GDM1 (cell line): ENCODE measurements at places on chromosomes 1 and 21.

DNA sequence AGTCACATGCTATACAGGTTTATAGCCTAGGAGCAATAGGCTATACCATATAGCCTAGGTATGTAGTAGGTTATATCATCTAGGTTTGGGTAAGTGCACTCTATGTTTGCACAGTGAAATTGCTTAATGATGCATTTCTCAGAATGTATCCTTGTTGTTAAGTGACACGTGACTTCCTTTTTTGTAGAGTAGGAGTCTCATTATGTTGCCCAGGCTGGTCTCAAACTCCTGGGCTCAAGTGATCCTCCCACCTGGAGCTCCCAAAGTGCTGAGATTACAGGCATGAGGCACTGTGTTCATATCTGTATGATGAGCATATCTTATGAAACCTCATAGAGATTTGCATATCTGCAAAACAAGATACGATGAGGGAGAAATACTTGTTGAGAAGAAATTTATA is 13.8 kb upstream of the ABCB10 start:
- no peak for DNase-seq

GRCh38 chr1:239805851-239806772 is 285.6 kb upstream of the FMN2 start:
- no peak for DNase-seq

- DNase-seq: no peak
Measured at GRCh38 chr1:165635823-165636222, 4.8 kb downstream of the MGST3 start.

DNA sequence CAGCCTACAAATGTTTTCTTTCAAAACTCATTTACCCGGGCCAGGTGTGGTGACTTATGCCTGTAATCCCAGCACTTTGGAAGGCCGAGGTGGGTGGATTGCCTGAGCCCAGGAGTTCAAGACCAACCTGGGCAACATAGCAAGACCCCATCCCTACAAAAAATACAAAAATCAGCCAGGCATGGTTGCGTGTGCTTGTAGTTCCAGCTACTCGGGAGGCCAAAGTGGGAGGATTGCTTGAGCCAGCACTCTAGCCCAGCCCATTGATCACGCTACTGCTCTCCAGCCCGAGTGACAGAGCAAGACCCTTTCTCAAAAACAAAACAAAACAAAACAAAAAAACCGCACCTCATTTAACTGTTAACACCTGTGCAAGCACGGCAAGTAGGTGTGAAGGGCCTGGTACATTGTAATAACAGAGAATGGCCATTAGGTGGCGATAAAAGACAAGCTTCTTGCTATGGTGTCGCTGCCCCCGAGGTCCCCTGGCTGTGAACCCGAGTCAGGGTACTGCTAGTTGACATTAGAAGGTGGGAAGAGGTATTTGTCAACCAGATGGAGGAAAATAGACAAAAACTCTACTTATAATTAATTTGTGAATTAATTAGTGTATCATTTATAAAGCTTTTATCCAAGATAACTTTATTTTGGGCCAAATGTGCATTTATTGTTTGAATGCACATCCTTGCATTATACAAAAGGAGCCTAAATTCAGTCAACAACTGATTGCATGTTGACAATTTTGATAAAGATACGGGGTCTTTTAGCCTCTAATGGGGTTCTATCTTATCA is 66.5 kb downstream of the SH3BGR start:
- DNase-seq: peak; percentile 25

DNA sequence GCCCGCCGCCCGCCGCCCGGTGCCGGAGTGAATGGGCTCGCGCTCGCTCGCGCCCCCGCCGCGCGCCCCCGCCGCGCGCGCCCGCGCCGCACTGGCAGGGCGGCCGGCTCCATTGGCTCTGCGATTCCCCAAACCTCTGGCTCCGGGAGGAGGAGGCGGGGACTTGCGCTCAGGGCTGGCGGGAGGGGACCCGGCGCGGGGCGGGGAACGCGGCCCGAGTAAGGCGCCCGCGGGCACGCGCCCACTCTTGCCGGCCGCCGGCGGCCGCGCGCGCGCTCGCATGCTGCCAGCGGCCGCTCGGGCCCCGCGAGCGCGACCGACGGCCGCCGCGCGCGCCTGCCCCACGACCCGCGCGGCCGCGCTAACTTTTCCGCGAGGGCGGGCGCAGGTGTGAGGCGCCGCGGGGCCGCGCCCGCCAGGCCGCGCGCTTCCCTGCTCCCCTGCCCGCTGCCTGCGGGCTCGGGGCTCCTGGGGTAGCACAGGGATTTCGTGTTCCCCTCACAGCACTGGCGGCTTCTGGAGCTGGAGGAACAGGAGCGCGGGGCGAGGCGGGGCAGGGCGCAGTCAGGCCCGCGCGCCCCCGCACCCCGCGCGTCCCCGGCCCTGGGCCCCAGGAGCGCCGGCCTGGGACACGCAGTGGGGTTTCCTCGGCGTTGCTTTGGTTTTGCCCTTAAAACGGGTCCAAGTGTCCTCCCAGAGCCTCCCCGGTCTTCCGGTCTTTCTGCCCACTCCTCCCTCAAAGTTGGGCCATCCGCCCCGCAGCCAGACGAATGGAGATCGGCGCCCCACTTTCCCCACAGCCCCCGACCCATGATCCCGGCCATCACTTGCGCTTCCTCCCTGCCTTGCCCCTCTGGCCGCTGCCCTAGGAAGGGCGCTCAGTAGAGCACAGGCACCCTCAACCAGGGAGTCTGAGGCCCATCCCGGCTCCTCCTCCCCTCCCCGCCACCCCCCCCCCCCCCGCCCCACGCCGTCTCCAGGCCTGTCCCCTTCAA is 101.5 kb downstream of the CASZ1 start:
- DNase-seq: peak; percentile 73

DNA sequence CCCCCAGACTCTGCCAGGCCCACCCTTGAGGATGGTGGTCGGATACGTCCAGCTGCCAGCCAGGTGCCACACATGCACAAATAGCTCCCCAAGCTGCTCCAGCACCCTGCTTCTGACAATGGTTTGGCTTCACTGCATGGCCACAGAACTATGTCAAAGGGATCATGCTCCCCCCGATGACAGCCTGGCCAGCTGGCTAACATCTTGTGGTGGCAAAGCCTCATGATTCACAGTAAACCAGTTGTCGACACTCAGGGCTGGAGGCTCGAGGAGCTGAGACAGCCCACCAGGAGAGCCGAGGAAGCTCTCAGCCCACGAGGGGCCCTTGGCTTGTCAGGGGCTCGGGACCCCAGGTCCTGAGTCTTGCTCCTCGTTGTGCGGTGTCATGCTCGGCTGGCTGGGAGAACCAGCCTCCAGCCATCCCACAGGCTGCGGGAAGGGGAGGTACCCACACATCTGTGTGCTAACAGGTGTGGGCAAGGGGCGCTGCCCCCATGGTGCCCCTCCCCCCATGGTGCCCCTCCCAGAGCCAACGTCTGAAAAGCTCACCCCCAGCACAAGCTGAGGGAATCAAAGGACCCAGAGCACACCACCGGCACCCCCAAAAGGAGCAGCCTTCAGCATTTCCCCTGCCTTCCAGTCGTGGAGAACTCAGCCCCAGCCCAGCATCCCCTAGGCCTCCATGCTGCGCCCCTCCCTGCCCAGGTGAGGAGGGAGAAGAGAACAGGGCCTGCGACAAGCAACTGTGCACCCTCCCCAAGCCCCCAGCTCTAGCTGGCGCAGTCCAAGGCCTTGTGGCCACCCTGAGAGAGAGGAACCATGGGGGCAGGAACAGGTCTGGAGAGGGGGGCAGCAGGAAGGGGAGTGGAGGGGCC is 41.2 kb downstream of the KIF21B start:
- no peak for DNase-seq

DNA sequence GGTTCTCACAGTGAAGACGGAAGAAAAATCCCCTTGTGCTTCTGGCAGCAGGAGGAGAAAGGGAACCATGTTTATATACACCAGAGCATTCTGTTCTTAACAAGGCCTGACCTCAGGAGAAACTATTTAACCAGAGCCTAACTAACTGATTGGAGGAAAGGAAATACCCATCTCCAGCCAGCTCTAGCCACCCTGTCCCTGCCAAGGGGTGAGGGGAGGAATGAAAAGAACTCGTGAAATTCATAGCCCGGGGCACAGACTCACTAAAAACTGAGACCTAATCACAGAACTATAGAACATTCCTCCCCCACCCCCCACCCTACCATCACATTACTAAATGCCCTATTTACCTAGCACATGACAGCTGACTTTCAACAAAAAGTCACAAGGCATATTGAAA is 65.0 kb downstream of the KCNH1 start:
- no peak for DNase-seq

GRCh38 chr1:187045371-187045770 is 216.6 kb downstream of the PLA2G4A start:
- DNase-seq: no peak

DNA sequence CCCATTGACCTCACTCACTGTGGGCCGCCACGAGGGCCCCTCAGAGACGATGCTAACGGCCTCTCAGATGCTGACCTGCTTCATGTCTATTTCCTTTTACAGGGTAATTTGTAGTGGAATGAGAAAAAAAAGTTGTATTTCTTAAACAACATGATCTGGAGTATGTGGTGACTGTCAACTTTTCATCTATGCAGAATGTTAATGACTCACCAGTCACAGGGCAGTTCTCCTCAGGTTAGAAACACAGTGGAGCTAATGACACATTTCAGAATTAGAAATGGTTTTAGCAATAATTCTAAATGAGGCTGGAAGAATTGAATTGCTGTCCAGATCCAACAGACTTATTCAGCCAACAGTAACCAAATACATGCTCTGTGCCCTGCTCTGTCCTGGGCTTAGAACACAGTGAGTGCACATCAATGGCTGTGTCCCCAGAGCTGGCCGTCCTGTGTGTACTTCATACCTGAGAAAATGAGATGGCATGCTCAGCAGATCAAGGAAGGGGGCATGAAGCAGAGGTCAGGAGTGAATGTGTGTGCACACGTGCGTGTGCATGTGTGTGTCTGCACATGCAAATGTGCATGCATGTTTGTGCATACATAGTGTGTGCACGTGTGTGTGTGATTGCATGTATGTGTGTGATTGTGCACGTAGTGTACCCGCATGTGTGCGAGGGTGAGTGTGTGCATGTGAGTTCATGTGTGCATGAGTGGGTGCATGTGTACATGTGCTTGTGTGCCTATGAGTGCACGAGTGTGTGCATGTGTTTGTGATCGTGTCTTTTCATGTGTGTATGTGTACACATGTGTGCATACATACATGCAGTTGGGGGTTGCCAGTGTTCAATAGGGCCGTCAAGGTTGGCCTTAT is 145.3 kb downstream of the PCBP3 start:
- no peak for DNase-seq

GRCh38 chr1:12556368-12556930 is 61.6 kb downstream of the DHRS3 start:
- no peak for DNase-seq

GRCh38 chr1:96710708-96711477 is 10.7 kb upstream of the PTBP2 start:
- no peak for DNase-seq

DNA sequence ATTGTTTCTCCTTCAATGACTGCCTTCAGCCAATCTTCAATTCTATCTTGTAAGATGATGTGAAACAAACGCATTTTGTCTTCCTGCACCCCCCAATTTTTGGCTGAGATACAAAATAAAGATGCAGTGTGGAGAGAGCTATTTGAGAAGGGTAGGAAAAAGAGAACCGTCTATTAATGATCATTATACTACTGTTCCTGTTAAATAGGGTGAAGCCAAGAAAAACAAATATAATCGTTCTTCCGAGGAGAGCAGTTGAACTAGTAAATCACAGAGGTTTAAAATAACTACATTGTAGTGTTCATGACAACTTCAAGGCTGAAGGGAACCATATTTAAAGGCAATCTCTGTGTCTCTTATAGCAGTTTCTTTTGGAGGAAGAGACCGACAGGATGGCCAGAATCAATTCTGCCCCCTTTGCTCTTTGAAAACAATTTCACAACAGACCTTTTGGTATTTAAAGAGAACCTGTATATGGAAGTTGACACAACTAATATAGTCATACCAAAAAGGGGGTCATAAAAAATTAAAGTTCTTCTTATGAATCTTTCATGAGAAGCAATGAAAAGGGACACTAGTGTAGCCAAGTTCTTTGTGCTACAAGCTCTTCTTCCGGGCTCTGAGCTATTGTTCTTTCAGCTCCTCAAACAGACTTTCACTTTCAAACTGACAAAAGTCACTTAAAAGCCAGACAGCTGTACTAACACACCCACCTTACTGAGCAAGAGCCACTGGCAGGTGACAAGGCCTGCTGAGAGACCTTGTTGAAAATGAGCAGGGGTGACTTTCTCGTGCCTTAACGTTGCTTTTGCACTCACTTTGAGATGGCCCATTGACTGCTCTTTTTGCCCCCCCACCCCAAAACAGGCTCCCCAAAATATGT is 30.9 kb downstream of the PROX1 start:
- DNase-seq: no peak

GRCh38 chr21:38325731-38326420 is 69.1 kb downstream of the KCNJ15 start:
- DNase-seq: no peak

DNA sequence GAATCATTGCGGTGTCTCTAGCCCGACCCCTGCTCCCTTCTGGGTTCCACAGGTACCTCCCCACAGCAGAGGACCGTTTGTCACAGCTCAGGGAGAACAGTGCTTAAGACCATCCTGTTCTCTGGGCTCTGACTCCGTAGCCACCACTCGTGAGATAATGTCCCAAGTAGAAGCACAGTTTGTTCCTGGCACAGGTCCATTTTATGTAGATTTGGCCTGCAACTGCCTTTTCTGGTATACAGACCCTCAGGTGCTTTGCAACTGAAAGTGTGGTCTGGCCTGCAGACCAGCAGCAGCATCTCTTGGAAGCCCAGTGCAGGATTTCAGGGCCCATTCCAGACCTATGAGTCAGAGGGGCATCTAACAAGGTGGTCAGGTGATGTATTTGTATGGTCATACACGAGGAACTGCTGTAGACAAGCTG is 28.4 kb upstream of the TMEM125 start:
- DNase-seq: no peak

- no peak for DNase-seq
Measured at GRCh38 chr1:92476071-92476631, 10.6 kb downstream of the GFI1 start.

DNA sequence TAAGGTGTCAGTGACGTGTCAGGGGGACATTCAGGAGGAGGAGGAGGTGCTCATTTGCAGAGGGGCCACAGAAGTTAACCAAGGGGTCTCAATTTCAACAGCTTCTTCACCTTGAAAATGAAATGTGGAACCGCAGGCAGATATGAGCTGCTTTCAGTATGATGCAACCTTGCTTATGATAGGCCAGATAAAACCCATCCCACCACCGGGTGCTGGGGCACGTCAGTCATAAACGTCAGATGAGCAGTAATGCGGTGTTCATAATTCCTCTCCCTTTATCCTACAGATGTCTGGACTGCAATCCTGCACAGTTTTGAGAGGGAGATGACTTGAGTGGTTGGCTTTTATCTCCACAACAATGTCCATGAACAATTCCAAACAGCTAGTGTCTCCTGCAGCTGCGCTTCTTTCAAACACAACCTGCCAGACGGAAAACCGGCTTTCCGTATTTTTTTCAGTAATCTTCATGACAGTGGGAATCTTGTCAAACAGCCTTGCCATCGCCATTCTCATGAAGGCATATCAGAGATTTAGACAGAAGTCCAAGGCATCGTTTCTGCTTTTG is 1.7 kb downstream of the PTGFR start:
- no peak for DNase-seq

GRCh38 chr1:94205639-94206038 is 31.7 kb downstream of the ARHGAP29 start:
- no peak for DNase-seq

GRCh38 chr1:5889901-5890300 is 102.3 kb downstream of the NPHP4 start:
- no peak for DNase-seq
